Activated naive CD4-positive, alpha-beta T cell treated with anti-CD3 and anti-CD28 coated beads, Interleukin-2, amount 50 U/mL, for 72 hours (primary cell): ENCODE measurements at places on chromosomes 4 and X. TPM values are rescaled to one million over a fixed set of nuclear protein-coding genes. Genes with fewer than 3 reads are reported as not detected.

GNRHR gene
- not detected for total RNA-seq

FAM184B gene
- not detected for total RNA-seq

GJB1 gene
- total RNA-seq = 0.16 TPM

NOCT gene
- total RNA-seq = 7.3 TPM

STPG2 gene
- total RNA-seq = 0.18 TPM

ADH1B gene
- total RNA-seq = not detected

UTP14A gene
- total RNA-seq = 17.4 TPM
